ENCODE measurements at places on chromosomes 4 and X. TPM values are rescaled to one million over a fixed set of nuclear protein-coding genes. Genes with fewer than 3 reads are reported as not detected.

The ZNF141 gene
- total RNA-seq, result 21.0 TPM

The SRPX2 gene
- total RNA-seq, result 48.2 TPM

The GRIA3 gene
- total RNA-seq, result 12.4 TPM

The MAD2L1 gene
- 1.3 TPM for total RNA-seq

The USP17L19 gene
- total RNA-seq, result not detected

Data from aorta (tissue), 5 donors.